MG63 (cell line): ENCODE measurements at places on chromosomes 5 and 9. TPM values are rescaled to one million over a fixed set of nuclear protein-coding genes. Genes with fewer than 3 reads are reported as not detected.

GRCh38 chr5:69497006-69497520 lies 4.5 kb downstream of the OCLN start:
- DNase-seq: no peak

The AHRR gene
- total RNA-seq: 20.6 and 24.5 TPM in 2 replicates

DNA sequence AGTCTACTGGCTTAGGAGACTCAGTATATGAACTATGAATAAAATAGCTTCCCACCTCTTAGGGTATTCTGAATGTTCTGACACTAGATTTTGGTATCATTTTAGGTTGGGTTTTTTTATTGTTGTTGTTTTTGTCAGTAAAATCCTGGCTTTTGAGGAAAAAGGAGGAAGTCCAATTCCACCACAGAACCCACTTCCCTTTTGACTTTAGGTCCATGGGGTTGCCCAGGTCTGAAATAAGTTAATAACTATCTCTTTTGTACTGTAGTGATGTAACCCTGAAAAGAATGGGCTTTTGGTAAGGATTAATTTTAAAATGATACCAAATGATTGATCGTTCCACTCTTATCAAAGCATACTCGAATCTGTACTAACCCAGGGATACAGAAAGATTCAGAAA lies 29.1 kb upstream of the IL12B start:
- DNase-seq: no peak

- DNase-seq: no peak
These were observed 2.1 kb downstream of the SLC6A3 start for GRCh38 chr5:1443171-1443570.

DNA sequence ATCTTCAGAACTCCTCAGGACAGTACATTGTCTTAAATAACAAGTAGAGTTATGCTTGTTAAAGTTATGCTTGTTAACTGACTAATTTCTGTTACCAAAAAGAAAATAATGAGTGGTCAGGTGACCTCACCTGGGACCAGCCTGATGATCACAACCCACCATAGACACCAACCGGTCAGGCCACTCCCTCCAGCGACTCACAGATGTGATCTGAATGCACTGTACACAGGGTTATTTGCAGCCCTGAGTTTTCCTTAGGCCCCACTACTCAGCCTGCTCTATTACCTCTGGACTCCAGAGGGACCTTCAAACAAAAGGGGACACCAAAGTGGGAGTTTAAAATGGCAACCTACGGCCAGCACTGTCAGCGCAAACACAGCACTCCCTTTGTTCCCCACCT lies 55.3 kb downstream of the ARSB start:
- no peak for DNase-seq

The C9orf50 gene
- not detected in 2 replicates for total RNA-seq

DNA sequence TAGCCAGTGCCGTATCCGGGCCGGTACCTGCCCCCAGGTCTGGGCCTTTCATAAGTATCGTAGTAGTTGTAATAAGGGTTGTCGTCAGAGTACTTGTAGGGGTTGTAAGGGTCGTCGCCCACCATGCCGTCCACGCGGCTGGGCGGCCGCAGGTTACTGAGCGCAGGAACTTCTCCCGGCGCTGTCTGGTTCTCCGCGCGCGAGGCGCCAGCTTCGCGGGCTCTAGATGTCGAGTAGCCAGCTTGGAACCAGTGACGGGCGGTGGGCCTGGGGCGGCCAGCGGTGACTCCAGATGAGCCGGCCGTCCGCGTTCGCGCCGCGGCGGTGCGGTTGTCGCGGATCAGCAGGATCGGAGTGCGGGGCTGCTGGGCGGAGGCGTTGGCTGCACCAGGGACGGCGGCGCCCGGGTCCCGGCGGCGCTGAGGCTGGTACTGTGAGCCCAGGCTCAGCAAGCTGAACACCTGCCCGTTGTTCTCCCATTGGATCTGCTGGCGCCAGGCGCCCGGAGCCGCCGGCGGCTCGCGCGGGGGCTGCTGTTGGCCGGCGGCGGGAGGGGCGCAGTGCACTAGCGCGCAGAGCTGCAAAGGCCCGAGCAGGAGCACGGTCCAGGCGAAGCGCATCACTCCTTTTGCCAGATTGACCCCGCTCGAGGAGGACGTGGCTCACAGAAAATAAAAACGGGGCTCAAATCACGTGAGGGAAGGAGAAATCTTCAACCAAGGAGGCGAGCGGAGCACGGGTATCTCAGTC lies 518 bp downstream of the LOX start:
- peak; percentile 66 for DNase-seq

- no peak for DNase-seq
These were observed 1.6 kb upstream of the CCDC69 start for GRCh38 chr5:151225475-151225874.

DNA sequence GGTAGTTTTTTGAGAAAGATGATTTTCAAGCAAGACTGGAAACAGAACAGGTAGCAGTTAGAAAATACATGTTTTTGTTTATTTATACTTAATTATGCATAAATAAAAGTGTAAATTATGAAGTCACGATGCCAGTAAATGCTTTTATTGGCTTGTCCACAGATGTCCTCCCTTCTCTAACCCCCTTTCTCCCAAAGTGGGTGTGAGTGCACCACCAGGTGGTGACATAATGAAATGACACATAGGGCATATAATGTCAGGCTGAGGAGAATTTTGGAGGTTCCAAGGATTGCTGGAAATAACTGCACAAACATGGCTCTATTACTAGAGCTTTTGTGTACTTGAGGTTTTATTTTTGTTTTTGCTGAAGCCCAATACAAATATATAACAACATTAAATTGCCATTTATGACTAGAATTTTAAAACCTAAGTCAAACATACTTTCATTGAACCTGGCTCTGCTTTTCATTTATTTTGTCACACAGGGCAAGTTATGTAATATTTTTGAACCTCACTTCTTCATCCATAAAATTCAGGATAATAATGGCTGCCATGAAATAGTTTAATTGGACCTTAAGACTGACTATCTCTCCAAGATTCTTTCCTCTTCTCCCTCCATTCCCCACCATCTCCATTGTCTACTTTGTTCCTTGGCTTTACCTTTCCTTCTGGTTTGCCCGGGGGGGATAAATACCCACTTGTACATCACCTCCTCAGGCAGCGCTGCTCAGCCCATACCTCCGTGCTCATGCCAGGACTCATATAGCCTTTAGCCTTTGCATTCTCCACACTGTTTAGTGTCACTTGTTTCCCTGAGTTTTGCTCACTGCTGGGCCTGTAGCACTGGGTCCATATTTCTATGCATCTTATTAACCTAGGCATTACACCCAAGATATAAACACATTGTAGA lies 168.8 kb downstream of the PDE4D start:
- peak; percentile 41 for DNase-seq

The RNF183 gene
- not detected in 2 replicates for total RNA-seq

The ARL10 gene
- 0.20 and 0.33 TPM in 2 replicates for total RNA-seq

The AGXT2 gene
- not detected in 2 replicates for total RNA-seq

DNA sequence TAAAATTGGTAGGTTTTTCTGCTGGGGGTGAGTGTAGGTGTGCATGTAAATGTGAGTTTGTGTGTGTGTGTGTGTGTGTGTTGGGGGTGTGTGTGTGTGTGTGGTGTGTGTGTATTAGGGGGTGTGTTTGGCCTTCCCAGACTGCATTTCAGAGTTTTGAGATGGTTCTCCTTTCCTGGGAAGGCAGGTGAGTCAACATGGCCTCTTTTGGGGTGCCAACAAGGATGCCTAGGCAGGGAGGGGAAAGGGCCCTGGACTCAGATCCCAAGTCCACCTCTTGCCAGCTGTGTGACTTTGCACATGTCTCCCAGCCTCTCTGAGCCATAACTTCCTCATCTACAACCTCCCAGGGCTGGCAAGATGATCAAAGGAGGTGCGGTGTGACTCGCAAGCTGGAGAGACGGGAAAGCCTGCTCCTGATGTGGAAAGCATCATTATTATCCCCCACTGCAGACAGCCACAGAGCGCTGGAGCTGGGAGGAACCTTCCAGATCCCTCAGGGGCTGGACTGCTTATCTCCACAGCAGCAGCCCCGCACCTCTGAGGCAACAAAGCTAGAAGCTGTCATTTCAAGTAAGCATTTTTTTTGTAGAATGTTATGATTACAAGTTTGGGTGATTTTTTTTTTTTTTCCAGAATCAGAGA lies 63.5 kb upstream of the TBC1D2 start:
- peak; percentile 48 for DNase-seq

GRCh38 chr9:34125681-34126206 lies 754 bp downstream of the DCAF12 start:
- peak; percentile 34 for DNase-seq

The GRXCR2 gene
- total RNA-seq: not detected in 2 replicates

GRCh38 chr9:112091810-112092209 lies 83.3 kb downstream of the SUSD1 start:
- no peak for DNase-seq

- no peak for DNase-seq
These were observed 55.2 kb upstream of the CTSL start for GRCh38 chr9:87670572-87671264.

GRCh38 chr9:103430469-103430868 lies 435.3 kb downstream of the CYLC2 start:
- no peak for DNase-seq

DNA sequence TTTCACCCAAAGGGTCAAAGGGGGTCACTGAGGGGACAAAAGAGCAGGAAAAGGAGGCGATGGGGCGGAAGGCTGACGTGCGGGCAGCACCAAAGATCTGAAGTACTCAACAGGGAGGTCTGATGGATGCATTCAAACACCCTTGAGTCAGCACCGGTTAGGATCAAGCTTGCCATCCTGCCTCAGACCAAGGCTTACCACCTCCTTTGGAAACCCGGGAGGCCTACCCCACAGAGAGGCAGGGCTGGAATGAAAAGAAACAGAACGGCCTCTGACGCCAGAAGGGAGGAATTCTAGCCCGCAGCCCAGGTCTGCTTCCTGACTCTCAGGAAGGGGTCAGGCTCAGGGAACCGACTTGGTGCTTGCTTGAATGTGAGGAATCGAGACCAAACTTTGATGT lies 125.6 kb downstream of the PAPPA start:
- DNase-seq: no peak

DNA sequence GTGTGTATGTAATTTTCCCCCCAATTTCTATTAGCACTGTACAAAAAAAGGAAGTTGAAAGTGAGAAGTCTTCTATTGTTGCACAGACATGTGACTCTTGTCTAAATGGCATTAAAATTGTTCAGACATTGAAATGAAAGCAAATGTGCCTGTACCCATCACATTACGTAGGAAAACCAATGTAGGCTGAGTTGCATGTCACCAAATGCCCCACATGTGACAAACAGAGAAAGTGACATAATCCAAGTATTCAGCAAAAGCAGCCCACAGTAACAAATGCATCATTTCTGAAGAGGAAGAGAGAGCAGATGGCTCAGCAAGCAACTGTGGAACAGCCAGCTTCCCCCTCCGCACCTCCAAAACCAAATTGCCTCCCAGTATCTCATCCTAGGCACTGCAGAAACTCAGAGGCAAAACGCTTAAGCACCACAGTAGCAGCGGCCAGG lies 161.5 kb upstream of the NR4A3 start:
- DNase-seq: no peak

DNA sequence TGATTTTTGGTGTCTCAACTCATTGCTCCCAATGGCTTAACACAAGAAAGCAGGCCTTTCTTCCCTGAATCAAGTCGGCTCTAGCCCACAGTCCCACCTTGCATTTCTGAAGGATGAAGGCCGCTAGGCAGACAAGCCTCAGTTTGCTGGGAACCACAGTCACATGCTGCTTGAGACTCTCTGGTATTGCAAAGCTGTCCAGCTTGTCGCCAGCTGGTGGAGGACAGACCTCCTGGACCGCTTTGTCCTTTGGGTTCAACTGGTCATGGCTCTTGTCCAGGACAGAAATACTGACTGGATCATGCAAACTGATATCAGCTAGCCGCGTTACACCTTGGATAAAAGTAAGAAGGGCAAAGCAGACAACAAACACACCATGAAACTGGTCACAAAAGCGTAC lies 23.1 kb downstream of the DDX31 start:
- DNase-seq: no peak

The PIP5KL1 gene
- 0.13 TPM in 1 of 2 replicates, not detected in the other for total RNA-seq

The SMAD5 gene
- total RNA-seq: 46.4 and 78.3 TPM in 2 replicates

DNA sequence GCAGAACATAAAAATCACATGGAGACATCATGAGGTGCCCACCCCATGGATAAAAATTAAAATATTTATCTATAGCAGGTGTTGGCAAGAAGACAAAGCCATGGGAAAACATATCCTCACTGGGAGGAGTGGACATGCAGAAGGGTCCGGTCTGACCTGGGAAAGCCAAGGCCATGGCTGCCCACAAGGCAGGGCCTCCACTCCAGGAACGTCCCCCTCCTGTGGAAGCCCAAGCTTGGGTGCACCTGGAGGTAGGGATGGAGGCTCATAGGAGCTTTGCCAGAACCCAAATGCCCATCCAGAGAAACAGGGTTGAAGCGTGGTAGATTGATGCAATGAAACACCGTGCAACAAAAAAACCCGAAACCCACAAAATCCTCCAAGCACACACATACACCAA lies 81.4 kb upstream of the COL5A1 start:
- DNase-seq: no peak

The LMBRD2 gene
- total RNA-seq: 6.4 and 8.4 TPM in 2 replicates

DNA sequence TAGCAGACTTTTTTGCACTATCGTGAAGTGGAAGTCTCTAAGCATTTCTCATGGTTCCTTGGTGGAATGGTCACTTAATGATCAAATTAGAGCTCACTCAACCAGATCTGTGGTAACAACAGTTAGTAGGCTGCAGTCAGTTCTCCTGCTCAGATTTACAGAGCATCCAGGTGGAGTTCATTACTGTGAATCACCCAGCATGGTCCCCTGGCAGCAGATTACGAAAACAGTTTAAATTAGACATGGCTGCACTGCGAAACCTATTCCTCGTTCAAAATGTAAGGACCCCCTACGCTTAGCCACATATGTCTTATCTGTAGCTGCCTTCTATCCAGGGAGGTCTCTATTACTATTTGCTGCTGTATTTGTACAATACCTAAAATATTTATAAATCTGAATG lies 823.6 kb upstream of the ARRDC3 start:
- no peak for DNase-seq

DNA sequence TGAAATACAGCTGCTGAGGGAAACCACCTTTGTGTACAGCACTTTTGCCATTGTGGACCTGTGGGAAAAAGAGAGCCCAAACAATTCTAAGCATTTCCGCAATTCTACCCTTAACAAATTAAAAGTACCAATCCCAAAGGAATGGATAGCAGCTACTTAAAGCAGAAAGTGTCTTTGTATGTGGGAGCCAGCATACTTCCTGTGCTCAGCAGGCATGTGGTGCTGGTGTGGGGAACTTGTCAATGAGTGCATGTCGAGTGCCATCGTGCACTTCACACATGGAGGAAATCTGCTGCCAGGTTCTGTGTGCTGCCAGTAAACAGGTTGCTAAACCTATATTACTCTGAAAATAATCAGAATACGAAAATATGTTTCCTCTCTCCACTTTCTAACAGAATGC lies 399.0 kb downstream of the LRRC70 start:
- no peak for DNase-seq

GRCh38 chr5:143004361-143005145 lies 234.4 kb downstream of the ARHGAP26 start:
- DNase-seq: no peak

- no peak for DNase-seq
These were observed 588.8 kb downstream of the BNC2 start for GRCh38 chr9:16281707-16282106.

The ZNF883 gene
- total RNA-seq: 0.13 TPM in 1 of 2 replicates, not detected in the other

GRCh38 chr9:114958021-114958843 lies 27.8 kb upstream of the TNFSF8 start:
- no peak for DNase-seq

The CNTNAP3 gene
- 2.7 and 3.2 TPM in 2 replicates for total RNA-seq
